Tibial nerve (tissue), 4 donors: ENCODE measurements at places on chromosomes 3 and 15. TPM values are rescaled to one million over a fixed set of nuclear protein-coding genes. Genes with fewer than 3 reads are reported as not detected.

- no peak for DNase-seq
These were observed 1233.9 kb upstream of the ALCAM start for GRCh38 chr3:104132566-104133403.

CLRN1 gene
- not detected for total RNA-seq

- DNase-seq: no peak
These were observed 470.9 kb downstream of the RBMS3 start for GRCh38 chr3:29751647-29752314.

DNA sequence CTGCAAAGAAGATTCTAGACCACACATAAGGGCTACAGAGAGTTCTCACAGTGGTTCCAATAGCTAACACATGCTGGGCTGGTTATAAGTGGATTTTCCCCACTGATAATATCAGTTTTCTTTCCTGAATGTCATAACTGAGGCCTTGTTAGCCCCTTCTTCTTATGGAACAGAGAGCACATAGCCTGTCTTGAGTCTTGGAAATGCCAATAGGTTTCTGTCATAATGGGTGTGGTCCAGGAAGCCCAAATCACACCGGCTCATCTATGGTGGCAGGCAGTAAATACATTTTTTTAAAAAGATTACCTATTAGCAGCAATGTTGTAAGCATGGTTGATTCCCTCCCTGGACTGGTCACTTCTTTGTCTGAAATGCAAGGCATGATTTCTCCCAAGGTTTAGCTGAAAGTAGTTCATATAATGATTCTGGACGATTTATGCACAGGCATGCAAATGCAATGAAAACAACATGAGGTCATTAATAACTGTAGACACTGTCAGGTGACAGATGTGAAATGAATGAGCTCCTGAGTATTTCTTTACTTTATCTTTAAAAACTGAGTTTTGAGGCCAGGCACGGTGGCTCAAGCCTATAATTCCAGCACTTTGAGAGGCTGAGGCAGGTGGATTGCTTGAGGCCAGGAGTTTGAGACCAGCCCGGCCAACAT lies 67.2 kb upstream of the ATP2C1 start:
- no peak for DNase-seq

- no peak for DNase-seq
These were observed 63.7 kb upstream of the SENP5 start for GRCh38 chr3:196803891-196804468.

- no peak for DNase-seq
These were observed 417.4 kb downstream of the MECOM start for GRCh38 chr3:169246158-169246557.

GRCh38 chr3:46864061-46864881 lies 1.0 kb upstream of the MYL3 start:
- DNase-seq: no peak

SEMA6D gene
- total RNA-seq: 15.7 TPM

GRCh38 chr3:52857864-52858263 lies 23.0 kb upstream of the MUSTN1 start:
- DNase-seq: no peak

GRCh38 chr3:144028798-144029411 lies 57.3 kb downstream of the DIPK2A start:
- DNase-seq: no peak

PDIA5 gene
- total RNA-seq: 18.3 TPM

TEX9 gene
- 6.3 TPM for total RNA-seq

PDZRN3 gene
- total RNA-seq: 71.0 TPM

- no peak for DNase-seq
These were observed 312.3 kb downstream of the SATB1 start for GRCh38 chr3:18112674-18113375.

DNA sequence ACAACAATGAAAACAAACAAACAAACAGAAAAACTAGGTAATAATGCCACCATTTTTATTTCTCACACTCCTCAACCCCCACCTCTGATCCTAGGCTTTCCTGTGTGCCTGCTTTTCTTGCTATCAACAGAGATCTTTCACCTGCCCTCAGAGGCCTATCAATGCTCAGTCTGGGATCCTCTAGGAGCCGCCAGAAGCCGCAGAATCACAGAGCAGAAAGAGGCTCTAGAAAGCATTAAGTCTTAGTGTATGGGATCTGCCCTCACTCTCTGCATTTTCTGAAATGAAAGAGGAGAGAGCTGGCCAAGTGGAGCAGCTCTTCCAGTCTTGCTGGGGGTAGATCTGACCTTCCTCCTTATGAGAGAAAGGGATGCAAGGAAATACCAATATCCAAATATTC lies 306.8 kb downstream of the TUSC7 start:
- DNase-seq: no peak

DNA sequence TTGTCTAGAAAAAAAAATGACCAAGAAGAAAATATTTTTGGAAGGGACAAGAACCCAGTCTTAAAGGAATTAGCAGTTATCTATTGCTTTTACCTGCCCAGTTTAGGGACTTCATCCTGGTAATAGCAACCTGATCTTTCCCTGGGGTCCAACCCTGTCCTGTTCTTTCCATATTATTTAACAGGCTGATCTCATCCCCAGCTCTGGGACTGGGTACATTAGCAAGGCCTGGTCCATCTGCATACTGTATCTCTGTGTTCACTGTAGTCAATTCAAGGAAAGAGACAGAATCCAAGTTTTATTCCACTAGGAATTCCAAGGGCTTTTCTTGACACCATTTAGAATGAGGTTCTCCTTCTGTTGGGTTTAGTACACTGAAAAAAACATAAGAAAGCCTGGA lies 191.7 kb upstream of the GADL1 start:
- no peak for DNase-seq

GUCA1C gene
- total RNA-seq: not detected

GRCh38 chr15:39510001-39510701 lies 70.7 kb upstream of the THBS1 start:
- DNase-seq: no peak

- no peak for DNase-seq
These were observed 313.9 kb downstream of the PTPRG start for GRCh38 chr3:61875046-61875844.

DNA sequence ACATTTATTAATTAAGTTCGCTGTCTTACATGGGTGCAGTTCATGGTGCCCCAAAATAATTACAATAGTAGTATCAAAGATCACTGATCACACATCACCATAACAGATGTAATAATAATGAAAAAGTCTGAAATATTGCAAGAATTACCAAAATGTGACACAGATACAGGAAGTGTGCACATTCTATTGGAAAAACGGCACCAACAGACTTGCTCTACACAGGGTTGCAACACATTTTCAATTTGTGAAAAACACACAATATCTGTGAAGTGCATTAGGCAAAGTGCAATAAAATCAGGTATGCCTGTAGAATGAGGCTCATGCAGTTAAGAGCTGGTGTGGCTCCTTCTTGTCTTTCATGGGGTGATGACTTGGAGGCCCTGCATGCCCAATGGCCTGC lies 265.8 kb downstream of the RPLP1 start:
- DNase-seq: no peak

LZTFL1 gene
- 12.6 TPM for total RNA-seq

- no peak for DNase-seq
These were observed 219.2 kb downstream of the THSD4 start for GRCh38 chr15:71334434-71334833.

GRCh38 chr15:52031556-52031955 lies 12.5 kb downstream of the MAPK6 start:
- DNase-seq: no peak

TRIM59 gene
- 1.6 TPM for total RNA-seq

DNA sequence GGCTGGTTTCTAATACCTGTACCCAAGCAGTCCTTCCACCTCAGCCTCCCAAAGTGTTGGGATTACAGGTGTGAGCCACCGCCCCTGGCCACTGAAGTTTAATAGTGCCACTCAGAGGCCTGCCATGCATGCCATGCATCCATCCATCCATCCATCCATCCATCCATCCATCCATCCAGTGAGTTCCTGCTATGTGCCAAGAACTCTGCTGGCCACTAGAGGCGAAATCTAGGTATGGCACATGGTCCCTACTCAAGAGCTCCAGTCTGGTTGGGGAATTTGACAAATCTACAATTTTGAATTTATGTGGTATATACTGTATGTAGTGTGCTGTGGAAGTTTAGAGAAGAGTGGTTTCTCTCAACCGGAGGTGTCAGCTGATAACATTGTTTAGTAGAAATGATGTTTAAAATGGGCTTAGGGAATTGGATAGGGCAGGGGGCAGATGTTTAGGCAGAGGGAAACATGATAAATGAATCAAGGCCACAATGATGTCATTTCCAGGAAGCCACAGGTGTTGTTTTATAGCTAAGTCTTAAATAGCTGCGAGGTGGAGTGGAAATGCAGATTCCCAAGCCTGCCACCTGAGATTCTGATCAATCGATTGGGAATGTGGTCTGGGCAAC lies 384.4 kb upstream of the C2CD4B start:
- no peak for DNase-seq

- no peak for DNase-seq
These were observed 243.8 kb downstream of the ZNF621 start for GRCh38 chr3:40768536-40768935.

DNA sequence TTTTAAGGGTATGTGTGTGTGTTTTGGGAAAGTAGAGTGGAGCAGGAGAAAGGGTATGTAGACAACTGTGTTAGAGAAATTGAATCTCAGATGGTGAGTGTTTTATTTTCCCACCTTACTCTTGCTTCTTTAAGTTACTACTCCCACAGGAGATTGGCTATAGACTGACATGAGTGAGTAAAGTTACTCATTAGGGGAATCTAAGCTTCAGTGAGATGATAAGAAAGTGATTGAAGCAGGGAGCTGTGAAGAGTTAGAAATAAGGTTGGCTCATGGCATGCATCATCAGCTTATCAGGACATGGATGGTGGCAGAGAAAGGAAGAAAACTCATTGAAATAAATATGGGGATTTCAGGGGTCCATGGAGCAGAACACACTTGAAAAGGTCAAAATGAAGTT lies 88.9 kb downstream of the MBNL1 start:
- DNase-seq: no peak

DNA sequence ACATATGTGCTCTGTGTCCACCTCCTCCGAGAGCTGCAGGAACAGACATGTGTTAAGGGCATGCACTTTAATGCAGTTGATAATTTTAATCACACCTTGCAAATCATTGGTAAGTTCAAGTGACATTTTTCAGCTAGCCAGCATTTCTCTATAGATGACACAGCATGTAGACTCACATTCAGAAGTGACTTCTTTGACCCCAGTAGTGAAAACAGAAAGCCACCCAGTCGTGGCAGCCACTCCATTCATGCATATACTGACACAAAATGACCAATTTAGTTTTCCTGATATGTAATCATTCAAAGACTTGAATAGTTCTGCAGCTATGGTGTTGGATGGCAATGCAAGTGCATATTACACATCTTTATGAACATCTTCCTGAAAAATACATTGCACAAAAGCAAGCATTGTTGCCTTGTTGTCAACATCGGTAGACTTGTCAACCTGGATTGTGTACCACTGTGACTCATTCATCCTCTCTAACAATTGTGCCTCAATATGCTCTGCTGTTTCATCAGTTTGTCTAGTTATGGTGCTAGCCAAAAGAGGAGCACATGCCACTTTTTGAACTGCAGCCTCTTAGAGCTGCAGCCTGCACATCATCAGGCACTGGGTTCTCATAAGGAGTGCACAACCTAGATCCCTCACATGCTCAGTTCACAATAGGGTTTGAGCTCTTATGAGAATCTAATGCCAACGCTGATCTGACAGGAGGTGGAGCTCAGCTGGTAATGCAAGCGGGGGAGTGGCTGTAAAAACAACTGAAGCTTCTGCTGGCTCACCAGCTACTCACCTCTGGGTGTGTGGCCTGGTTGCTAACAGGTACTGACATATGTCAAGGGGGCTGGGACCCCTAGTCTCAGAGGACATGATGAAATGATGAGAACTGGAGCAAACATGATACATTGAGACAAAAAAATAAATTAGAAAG lies 622.0 kb downstream of the PYDC2 start:
- no peak for DNase-seq

ALDH1A3 gene
- total RNA-seq: 41.1 TPM

DALRD3 gene
- 45.8 TPM for total RNA-seq

DNA sequence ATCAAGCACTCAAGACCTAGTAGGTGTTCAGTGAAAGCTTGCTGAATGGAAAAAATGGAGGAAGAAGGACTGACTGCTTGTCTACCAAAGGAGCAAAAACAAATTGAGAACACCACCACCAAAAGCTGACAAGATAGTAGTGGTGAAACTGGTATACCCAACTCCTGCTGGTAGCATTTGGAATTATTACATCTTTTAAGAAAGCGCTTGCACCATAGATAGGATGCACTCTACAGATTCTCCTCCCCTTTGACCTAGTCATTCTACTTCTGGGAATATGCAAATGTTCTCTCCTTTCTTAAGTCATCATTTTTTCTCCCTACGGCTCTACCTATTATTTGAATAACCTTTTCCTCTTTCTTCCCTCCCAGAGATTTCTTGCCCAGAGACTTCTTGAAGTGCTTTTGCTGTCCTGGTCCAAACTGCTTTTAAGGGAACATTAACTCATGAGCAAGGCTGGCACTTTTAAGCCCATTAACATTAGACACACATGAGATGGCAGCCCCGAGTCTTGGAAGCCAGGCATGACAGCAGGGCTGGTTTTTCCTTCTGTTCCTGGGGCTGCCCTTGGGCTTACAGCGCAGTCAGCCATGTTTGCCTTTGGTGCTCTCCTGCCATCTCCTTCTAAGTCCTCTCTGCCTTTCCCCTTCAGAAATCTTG lies 75.0 kb upstream of the TLE3 start:
- DNase-seq: no peak

UBE2E2 gene
- 123 TPM for total RNA-seq

DNA sequence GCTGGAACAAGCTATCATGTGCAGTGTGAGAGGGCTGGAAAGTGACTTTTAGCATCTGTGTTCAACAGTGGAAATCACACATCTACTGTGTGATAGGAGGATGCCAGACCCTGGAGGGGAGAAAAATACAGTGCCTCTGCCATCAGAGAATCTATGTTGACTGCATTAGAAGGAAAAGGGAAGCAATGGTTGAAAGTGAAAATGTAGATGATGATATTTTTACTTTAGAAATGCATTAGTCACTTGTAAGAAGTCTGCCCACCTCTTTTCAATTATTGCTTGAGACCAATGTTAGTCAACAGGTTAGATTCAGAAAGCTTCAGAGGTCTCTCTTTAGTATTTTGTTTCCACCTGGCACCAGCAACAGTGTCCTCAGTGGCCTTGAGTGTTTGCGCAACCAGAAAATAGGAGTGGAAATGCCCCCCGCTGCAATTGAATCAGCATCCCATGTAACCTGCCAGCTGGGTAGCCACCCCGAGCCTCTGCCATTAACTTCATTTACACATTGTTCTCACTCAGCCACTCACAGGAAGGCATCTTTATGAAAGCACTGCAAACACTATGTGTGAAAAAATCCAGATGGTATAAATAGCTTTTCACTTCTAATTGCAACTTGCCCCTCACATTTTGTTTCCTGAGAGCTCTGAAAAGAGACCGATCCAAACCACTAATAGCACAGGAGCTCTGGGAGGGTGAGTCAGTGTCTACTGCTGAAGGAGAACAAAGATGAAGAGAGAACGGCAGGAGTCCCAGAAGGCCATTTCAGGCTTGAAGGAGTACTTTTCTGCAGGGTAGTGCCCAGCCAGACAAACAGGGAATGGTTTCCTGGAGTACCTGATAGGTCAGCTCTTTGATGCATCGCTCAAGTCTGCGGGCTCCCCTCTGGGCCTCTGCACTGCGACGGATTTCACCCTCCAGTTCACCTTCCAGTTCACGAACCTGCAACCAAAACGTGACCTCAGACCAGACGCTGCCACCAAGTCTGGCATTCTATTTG lies 92.1 kb downstream of the HHLA2 start:
- DNase-seq: no peak

GP5 gene
- not detected for total RNA-seq

CHAC1 gene
- total RNA-seq: not detected

GRCh38 chr15:101033801-101034200 lies 114.6 kb downstream of the LRRK1 start:
- DNase-seq: no peak

OR5K2 gene
- total RNA-seq: not detected

CEMIP gene
- total RNA-seq: 0.21 TPM

ITGB5 gene
- 114 TPM for total RNA-seq
